ENCODE measurements at places on chromosomes 4 and X. TPM values are rescaled to one million over a fixed set of nuclear protein-coding genes. Genes with fewer than 3 reads are reported as not detected.

- peak; percentile 44 for DNase-seq
Observed at GRCh38 chr4:152165146-152165545, 370.7 kb downstream of the FBXW7 start.

DNA sequence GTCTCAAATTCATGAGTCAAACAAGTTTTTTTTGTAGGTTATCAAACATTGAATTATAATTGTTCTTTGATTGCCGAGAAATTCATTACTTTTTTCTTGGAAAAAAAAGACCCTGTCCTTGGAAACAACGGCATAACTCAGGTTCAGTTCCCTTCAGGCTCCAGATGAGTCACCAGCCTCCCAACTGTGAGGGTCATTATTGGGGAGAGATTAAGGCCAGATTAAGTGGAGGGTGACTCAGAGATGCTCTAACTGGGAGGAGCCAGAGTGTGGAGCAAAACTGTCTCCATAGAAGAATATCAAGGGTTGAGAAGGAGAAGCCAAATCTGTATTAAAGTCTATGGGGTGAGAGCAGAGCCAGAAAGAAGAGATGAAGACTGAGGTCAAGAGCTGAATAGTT is 9.6 kb downstream of the ADGRG4 start:
- no peak for DNase-seq

- no peak for DNase-seq
Observed at GRCh38 chr4:84583876-84584380, 1.0 kb downstream of the CDS1 start.

GRCh38 chrX:15749642-15750610 is 11.9 kb downstream of the CA5B start:
- DNase-seq = no peak

DNA sequence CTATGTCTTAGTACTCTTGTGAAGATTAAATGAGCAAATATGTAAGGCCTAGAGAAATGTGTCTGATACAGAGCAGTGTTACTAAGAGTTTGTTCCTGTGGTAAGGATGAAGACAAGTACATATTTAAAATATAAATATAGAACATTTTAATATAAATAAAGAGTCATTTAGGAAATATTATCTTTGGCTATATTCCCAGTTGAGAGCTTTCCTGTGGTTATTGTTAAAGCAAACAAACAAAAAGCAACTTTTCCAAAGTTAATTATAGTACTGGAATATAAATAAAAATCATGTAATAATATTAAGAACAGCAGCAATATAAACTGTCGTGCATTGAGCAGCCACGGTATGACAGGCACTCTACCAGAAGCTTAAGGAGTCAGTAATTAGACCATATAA is 472.5 kb downstream of the INPP4B start:
- DNase-seq = no peak

DNA sequence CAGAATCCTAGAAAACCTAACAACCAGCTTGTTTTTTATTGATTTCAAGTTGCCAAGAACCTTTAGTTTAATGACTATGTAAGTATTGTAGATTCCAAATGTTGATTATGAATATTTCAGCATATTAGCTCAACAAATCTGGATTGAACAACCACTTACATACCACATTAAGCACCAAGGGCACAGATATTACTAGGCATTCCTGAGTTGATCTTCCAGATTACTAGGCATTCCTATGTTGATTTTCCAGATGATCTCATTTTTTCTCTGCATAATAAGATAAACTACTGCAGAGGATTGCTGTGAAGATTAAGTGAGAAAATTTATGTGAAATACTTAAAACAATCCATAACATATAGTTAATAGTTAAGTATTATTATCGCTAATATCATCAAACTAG is 17.4 kb upstream of the DCAF8L1 start:
- DNase-seq = no peak

DNA sequence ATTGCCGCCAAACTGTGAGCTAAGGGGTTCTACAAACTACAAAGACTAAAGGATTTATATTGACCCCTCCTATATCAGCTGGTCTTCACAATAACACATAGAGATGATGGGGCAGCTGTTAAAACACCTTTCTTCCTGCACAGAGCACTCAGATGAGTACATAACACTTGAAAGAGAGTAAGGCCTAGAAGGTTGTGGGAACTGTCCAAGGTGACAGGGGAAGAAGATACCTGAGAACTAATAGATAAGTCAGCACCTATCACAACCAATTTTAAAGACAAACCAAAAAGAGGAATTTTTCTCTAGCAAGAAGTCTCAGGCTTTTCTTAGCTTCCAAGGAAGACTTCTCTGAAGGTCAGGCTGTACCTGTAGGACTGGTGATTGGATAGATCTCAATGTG is 19.1 kb upstream of the CXCL6 start:
- DNase-seq = no peak

LUZP4 gene
- total RNA-seq = not detected

GAB3 gene
- 6.7 TPM for total RNA-seq

DCAF12L1 gene
- not detected for total RNA-seq

ITIH6 gene
- not detected for total RNA-seq

Data from dermis microvascular lymphatic vessel endothelial cell (primary cell).